ENCODE measurements at places on chromosomes 5 and 9.

GRCh38 chr9:126376311-126377175 lies 49.9 kb downstream of the MVB12B start:
- DNase-seq = no peak

DNA sequence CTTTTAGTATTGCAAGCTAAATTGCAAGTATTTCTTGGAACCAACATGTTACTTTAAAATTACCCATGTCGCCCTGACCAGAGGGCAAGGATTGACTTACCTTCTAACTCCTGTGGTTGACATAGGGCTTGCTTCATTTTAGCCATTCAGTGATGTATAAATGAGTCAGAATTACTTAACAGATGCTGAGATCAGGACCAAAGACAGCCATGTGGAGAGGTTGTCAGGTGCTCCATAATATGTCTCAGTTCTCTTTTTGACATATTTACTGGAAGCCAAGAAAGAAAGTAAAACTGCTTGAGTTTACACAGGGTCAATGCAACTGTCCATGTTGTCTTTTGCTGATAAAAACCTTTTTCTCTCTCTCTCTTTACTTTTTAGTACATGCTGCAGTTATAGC lies 33.2 kb downstream of the F2RL2 start:
- DNase-seq = no peak

DNA sequence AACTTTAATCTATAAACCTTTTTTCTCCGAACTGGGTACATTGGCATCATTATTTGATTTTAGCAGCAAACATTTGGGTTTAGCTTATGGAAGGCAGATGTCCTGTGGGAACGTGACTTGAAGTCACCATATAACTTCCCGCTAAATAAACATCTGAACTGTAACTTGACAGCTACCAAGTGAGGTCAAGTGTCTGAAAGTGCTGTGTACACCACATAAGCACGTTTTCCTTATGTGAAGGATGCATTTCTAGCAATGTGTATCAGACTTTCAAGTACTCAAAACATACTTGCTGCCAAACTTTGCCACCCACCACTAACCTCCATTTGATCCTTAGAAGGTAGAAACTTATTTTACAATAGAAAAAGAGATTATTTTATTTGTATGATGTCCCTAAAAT lies 35.7 kb downstream of the SLC1A3 start:
- no peak for DNase-seq

DNA sequence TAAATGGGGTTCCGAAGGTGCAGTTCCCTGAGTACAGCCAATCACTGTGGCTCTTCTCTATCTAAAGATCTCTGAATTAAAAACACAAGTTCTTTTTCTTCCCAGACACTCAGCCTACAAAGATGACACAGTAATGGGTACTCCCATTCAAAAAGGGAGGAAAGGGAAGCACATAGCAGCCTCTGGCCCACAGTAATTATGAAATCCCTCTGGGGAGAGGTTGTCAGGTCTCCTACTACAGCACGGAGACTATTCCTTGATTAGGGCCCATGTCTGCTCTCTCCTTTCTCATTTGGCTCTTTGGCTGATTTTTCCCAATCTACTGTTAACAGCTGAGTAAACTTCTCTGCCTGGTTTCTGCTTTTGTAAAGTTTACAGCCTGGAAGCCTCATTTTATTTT lies 62.0 kb upstream of the RANBP3L start:
- peak; percentile 23 for DNase-seq

GRCh38 chr5:179796877-179797608 lies 3.3 kb downstream of the LTC4S start:
- no peak for DNase-seq

GRCh38 chr9:69325409-69326212 lies 596 bp downstream of the ENTREP1 start:
- no peak for DNase-seq

GRCh38 chr9:111957856-111958631 lies 61.4 kb downstream of the UGCG start:
- DNase-seq = peak; percentile 99

DNA sequence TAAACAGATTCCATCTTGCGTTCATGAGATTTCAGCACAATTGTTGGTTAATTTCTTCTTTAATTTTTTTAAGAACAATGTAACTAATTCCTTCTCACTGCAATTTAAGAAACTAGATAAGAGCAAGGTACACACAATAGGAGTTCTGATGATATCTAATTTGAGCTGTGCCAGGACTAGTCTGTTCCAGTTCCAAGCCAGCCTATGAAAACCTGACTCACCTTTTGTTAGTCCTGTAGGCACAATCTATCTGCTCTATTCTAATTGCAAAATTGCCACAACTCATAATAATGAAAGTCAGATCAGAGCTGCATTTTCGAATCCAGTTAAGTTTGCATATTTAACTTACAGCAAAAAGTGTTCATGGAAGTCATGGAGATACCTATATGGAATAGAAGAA lies 494.1 kb upstream of the TUSC1 start:
- no peak for DNase-seq

DNA sequence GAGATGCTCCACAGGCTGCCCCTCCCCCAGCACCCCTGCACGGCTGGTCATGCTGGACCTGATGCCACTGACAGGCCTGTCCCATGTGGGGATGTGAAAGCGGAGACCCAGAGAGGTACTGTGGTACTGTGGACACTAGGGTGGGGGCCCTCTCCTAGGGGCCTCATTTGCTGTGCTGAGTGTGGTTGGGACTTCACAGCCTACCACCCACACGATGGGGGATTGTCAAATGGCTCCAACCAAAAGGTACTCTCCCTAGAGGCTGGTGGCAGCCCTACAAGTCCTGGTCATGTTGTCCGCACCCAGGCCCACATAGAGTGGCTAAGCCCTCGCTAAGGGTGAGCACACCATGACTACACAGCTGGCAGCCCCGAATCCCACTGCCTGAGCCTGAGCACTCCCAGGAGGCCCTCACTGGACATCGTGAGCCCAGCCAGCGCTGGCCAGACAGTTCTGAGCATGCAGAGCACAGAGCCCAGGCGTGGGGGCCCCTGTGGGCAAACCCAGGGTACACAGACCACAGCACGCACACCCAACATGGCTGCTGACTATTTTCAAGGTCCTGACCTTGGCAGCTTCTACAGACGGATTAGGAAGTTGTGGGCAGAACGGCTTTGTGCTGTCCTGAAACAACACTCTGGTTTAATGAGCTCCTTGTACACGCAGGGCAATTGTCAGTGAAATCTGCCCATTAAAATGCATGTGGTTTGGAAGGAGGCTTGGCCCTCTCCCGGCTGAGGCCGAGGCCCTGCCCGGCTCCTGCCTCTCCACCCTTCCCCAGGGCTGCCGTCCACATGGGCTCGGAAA lies 214.1 kb downstream of the HSPA4 start:
- DNase-seq = no peak

GRCh38 chr5:159768243-159768642 lies 148.0 kb upstream of the ADRA1B start:
- peak; percentile 81 for DNase-seq

- peak; percentile 47 for DNase-seq
Measured at GRCh38 chr5:15680455-15680854, 180.5 kb downstream of the FBXL7 start.

- DNase-seq = peak; percentile 42
Measured at GRCh38 chr5:84274585-84275468, 109.9 kb downstream of the EDIL3 start.

DNA sequence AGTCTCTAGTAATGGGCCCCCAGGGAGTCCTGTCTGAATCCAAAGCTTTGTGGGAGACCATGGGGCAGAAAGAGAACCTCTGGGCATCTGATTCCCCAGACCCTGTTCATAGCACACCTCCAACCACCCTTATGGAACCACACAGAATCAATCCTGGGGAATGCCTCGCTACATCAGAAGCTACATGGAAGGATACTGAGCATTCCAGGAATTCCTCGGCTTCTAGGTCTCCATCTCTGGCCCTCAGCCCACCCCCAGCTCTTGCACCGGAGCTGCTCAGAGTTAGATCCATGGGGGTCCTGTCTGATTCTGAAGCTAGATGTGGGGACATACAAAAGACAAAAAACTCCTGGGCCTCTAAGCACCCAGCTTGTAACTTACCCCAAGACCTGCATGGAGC lies 28.4 kb downstream of the VCP start:
- DNase-seq = peak; percentile 44

GRCh38 chr5:155697236-155697635 lies 629.7 kb upstream of the SGCD start:
- no peak for DNase-seq

DNA sequence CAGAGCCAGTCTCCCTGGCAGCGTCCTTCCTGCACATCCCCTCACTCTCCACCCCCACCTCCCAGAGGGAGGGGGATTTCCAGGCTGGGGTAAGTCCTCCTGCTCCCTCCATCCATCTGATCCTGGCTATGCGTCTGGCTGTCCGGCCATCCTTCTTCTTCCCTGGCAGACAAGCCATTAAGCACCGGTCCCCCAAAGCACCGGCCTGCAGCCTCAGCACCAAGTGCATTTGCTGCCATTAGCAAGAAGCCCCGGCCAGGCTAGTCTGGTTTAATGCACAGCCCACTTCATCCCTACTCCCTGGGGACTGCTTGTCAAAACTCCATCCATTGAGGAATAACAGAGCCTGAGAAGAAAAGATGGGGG lies 208.7 kb upstream of the IER5L start:
- no peak for DNase-seq

GRCh38 chr9:87223392-87224246 lies 274.0 kb upstream of the DAPK1 start:
- DNase-seq = peak; percentile 85

GRCh38 chr9:73537561-73537960 lies 385.9 kb downstream of the ANXA1 start:
- DNase-seq = no peak

GRCh38 chr5:116763987-116764866 lies 189.6 kb upstream of the SEMA6A start:
- DNase-seq = no peak

GRCh38 chr5:83364312-83365299 lies 106.9 kb upstream of the VCAN start:
- no peak for DNase-seq

DNA sequence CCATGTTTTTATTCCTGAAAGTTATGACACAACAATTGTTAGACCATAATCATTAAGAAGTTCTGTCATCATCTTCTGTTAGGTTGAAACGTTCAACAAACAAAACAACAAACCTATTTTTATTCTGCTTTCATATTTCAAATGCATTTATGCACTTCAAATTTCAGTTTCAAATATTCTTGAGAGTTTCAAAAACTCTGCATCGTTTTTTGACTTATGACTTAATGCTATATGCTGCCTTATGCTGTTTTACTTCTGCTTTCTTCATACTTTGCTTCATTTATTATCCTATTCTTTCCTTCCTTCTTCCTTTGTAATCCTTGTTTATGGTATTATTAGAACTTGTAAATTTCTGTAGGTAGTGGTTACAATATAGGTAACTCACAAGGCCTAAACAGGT lies 95.0 kb downstream of the PCSK1 start:
- no peak for DNase-seq

GRCh38 chr5:7902201-7902600 lies 33.3 kb downstream of the MTRR start:
- DNase-seq = peak; percentile 59

DNA sequence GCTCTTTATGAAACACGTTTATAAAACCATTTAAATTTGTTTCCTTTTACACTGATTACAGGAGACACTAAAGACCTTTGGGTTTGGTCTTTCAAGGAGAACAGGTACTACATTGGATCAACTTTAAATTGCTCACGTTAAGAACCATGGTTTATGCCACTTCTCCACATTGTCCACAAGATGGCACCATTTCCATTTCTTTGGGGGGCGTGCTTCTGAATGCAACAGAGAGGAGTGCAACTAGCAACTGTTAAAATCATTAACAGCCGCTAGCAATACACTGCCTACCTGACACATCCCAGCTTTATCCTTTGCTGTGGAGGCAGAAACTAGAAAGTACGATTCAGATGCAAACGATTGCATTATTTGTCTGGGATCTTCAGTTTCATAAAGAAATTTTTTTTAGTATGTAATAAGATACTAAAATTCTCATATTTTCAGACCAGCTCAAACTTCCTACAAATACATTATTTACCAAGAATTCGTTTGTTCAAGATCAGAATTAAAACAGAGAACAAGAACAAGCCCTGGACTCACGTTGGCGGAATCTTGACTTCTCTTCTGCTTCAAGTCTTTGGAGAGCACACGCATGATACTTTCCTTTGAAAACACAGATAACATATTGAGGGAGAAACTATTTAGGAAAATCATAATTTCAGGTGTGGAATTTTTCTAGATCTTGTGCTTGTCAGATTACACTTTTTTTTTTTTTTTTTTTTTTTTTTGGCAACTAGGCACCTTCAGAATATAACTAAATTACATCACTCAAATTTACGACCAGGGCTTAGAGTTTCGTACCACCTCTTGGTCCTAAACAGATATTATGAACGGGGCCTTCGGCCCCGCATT lies 702 bp downstream of the CDC20B start:
- peak; percentile 78 for DNase-seq

- DNase-seq = no peak
Measured at GRCh38 chr5:4148009-4148408, 552.4 kb downstream of the IRX1 start.

DNA sequence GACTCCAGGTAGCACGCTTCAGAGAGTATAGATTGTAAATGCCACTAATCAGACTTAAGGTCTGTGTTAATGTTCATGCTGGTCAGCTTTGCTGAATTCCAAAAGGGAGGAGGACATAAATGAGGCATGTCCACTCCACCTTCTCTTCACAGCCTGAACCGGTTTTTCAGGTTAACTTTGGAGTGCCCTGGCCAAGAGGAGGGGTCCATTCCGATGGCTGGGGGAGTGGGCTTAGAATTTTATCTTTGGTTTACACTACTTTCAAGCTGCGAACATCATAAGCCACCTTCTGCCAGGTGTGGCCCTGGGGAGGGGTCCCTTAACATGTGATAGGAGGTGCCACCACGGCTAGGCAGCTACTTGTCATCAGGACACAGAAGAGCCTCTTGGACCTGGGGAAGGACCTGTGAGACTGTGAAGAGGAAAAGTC lies 24.2 kb downstream of the ABO start:
- no peak for DNase-seq

GRCh38 chr5:171715551-171715950 lies 70.1 kb upstream of the SMIM23 start:
- no peak for DNase-seq

DNA sequence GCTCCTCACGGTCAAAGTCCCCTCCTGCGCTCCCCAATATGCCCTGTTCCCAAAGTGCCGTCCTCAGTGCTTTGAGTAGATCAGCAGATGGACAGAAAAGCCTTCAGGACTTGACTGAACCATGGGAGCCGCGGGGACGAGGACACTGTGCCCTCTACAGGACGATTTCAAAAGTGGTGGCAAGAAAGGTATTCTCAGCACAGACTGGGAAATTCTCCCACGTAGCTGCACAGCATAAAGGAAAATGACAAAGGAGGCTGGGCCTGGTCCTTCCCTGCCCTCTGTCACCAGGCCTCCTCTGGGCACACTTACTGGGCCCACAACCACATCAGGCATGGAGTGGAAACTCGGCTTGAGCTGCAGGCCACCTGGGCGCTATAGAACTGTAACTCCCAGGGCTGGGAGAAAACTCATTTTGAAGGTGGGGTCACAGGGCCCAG lies 16.7 kb upstream of the MTMR12 start:
- peak; percentile 52 for DNase-seq

- DNase-seq = no peak
Measured at GRCh38 chr5:5583832-5584231, 161.4 kb downstream of the ICE1 start.
